NCI-H1092 (cell line): ENCODE measurements at places on chromosomes 3 and 15.
A peak's percentile ranks its signal among the peaks of the same experiment; 100 is the strongest.

- no peak for DNase-seq
These were observed 171.4 kb downstream of the NSUN3 start for GRCh38 chr3:94234177-94234788.

GRCh38 chr3:53346514-53346913, 829 bp downstream of the DCP1A start:
- DNase-seq: no peak

DNA sequence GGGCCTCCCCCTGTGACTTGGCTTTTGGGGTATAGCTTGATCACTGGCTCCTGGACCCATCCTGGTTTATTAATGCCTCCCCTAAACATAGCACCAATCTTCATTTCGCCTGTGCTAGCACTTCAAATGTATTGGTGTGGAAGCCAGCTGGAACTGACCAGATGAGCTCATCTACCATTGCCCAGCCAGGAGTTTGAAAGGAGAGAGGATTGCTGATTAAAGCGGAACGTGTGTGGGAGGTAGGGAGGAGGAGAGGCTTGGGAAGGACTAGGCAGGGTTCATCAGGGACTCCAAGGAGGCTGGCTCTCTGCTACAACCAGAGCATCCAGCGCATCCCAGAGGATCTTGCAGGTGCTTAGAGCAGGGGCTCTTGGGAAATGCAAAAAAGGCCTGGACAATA, 34.4 kb upstream of the TLE3 start:
- DNase-seq: no peak

DNA sequence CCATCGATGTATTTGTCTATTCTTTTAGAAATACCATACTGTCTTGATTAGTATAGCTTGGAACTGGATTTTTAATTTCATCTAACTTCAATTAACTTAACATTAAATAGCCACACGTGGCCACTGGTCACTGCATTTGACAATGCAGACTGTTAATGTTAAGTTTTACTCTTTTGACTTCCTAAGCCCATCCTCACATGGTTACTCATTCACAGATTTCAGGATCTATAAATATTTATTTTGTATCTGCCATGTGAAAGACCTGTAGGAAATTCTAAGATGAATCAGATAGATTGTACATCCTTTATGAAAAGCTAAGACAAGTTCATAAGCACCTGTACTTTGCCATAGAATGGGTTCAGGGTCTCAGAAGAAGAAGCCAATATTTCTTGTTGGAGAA, 8.3 kb upstream of the RORA start:
- DNase-seq: no peak

DNA sequence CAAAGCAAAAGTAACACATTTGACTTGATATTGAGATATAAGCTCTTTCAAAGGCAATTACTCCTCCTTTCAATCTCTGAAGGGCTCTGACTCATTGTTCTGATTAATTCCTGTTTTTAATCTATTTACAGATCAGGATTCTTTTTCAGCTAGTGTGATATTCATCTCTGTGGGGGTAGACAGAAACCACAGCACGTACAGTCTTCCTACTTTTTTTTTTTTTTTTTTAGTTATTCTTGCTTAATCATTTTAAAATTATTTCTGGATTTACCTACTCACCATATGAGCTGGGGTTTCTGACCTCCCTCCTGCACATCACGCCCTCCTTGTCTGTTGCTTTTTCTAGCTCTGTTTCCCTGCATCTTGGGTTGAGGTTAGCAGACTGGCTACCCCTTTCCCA, 1.4 kb downstream of the CNTN3 start:
- no peak for DNase-seq

GRCh38 chr3:108150200-108150599, 59.4 kb upstream of the CD47 start:
- no peak for DNase-seq

- DNase-seq: no peak
These were observed 19.4 kb upstream of the SLC6A1 start for GRCh38 chr3:10973046-10973595.

DNA sequence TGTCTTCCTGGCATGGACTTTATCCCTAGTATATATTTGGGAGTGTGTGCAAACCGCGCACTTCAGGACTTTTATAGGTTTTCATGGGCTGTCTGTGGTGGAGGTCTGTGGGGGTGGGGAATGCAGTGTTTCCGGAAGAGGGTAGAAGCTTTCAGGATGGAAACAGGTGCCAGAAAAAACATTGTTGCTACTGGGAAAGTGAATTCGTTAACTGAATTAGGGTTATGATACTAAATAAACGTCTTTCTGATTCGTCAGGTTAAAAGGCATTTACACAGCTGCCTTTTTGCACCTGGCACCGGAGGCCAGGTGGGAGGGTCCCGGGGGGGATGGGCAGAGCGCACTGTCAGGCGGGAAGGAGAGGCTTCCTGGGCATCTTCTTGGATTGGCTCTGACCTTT, 62.1 kb downstream of the SLCO3A1 start:
- DNase-seq: peak; percentile 67

- DNase-seq: peak; percentile 36
These were observed 599.0 kb downstream of the MAGI1 start for GRCh38 chr3:65439641-65440284.

GRCh38 chr3:128496019-128496601, 3.1 kb upstream of the GATA2 start:
- no peak for DNase-seq

DNA sequence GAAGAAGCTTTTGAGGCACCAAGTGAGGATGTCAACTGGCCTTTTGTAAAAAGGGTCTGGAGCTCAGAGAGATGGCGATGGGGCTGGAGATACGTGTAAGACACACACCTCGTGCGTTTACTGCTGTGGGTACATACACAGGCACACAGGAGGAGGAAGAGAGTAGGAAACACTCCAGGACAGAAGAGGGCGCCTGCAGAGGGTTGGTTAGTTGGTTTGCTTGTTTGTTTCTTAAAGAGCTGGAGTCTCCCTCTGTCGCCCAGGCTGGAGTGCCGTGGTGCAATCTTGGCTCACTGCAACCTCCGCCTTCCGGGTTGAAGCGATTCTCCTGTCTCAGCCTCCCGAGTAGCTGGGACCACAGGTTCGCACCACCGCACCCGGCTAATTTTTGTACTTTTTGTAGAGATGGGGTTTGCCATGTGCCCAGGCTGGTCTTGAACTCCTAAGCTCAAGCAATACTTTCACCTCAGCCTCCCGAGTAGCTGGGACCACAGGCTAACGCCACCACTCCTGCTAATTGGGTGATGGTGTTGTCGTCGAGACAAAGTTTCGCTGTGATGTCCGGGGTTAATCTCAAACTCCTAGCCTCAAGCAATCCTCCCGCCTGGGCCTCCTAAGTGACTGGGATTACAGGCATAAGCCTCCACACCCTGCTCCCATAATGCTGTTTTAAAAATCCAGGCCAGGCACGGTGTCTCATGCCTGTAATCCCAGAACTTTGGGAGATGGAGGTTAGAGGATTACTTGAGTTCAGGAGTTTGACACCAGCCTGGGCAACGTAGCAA, 1.3 kb upstream of the PRR20G start:
- DNase-seq: no peak

- peak; percentile 3 for DNase-seq
These were observed 69.7 kb upstream of the UBE3A start for GRCh38 chr15:25508369-25509002.

GRCh38 chr3:152269831-152270734, 1.4 kb downstream of the MBNL1 start:
- peak; percentile 37 for DNase-seq

DNA sequence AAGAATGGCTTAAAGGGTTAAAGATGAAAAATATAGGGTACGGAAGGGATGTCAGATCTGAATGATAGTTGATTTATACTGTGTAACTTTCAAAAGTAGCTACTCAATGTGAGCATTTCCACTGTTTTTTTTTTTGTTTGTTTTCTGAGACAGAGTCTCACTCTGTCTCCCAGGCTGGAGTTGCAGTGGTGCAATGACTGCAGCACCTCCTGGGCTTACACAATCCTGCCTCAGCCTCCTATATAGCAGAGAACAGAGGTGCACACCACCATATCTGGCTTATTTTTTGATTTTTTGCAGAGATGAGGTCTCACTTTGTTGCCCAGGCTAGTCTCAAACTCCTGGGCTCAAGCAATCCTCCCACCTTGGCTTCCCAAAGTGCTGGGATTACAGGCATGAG, 9.9 kb upstream of the PXK start:
- no peak for DNase-seq

GRCh38 chr3:72604328-72604727, 243.9 kb downstream of the SHQ1 start:
- no peak for DNase-seq

DNA sequence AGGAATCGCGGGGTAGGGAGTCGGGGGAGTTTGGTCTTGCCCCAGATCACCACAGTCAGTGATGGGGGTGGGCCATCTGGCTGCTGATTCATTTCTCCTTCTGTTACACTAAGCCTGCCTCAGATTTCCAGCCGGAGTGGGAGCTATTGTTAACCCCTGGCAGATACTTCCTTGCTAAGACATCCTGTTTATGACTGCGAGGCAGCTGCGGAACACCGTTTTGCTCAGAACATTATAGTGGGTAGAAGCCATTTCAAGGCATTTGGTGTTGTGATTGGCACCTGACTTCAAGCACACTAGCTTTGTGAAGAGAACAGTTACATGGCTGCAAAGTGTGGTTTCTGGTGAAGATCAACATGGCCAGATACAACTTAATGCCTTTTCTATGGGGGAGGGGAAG, 73.8 kb downstream of the FLNB start:
- no peak for DNase-seq

GRCh38 chr3:71495708-71496472, 87.6 kb downstream of the FOXP1 start:
- no peak for DNase-seq

DNA sequence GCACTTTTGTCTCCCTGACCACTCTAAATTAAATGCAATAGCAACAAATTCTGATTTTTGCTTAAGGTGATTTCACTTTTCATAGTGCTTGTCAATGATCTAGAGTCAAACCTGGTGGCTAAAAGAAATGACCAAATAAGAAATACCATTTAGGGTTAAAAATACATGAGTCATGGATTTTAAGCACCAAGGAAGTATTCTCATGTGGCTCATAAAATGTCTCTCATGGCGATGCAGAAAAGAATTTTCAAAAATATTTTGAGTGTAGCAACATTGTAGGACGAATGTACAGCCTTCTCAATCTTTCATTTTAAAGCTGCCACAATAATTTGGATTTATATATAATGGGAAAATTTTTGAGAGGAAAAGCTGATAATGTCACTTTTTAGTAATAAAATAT, 193.6 kb downstream of the EPHA3 start:
- DNase-seq: no peak

GRCh38 chr15:100572362-100572983, 29.5 kb downstream of the LINS1 start:
- DNase-seq: no peak

DNA sequence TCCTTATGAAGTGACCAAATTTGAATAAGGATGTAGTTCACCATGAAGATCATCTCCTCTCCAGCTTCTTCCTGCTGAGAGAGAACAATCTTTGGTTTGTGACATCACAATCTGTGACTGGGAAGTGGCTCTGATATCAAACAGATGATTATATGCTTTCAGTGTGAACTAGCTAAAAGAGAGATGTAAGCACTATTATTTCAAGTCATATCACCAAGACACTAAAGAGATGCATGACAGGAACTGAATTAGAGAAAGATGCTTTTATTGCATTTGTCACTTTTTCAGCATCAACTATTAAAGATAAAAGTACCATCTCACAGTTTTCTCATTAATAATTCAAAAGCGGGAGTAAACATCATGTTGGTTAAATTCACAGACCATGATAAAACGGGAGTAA, 3.5 kb downstream of the CHRM5 start:
- no peak for DNase-seq

- no peak for DNase-seq
These were observed 15.4 kb downstream of the HOMER2 start for GRCh38 chr15:82936966-82937711.

DNA sequence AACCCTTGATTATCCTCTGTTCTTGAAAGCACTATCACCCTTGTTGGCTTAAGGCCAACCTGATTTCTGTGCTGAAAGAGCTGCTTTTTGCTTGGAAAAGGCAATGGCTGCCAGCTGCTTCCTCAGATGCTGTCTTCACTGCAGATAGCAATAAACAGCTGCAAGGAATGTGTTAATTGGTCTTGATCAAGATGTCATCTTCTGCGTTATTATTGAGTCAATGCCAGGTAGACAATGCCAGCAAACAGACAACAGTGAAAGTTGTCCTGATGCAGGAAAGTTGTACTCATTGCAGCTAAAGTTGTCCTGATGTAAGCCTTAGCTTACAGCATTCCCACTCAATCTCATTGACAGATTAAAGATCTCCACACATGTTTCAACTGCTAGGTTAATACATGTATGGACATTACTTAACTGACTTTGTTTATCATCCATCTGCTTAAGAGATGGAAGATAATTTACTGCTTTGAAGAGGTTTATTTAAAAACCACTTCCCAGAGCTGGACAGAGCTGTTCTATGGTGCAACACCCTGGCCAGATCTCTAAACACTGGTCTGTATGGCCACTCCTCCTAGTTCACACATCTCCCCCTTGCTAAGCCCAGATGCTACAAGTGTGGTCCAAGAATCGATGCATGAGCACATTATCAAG, 251.0 kb upstream of the MCTP2 start:
- DNase-seq: no peak

GRCh38 chr3:61704807-61705206, 143.4 kb downstream of the PTPRG start:
- DNase-seq: no peak

DNA sequence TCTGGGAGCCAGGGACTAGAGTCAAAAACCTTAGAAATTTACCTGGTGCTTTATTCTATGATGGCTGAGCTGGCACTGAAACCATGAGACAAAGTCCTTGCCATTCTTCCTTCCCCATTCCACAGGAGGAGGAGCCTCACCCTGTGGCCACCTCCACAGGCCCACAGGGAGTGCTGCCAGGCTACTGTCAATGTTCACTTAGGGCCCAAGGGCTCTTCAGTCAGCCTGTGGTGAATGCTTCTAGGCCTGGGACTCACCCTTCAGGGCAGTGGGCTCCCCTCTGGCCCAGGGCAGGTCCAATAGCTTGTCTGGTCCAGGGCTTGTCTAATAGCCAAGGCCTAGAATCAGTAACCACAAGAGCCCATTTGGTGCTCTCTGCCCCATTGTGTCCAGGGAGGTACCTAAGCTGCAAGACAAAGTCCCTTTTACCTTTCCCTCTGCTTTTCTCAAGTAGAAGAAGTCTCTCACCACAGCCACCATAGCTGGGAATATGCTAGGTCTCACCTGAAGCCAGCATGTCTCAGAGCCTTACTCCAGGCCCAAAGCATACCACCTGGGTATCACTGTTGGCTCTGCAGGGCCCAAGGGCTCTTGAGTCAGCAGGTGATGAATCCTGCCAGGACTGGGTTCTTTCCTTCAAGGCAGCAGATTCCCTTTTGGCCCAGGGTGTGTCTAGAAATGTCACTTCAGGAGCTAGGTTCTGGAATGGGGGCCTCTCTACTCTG, 61.8 kb upstream of the CHRNB4 start:
- no peak for DNase-seq
